ENCODE measurements at places on chromosomes 12 and 14.

DNA sequence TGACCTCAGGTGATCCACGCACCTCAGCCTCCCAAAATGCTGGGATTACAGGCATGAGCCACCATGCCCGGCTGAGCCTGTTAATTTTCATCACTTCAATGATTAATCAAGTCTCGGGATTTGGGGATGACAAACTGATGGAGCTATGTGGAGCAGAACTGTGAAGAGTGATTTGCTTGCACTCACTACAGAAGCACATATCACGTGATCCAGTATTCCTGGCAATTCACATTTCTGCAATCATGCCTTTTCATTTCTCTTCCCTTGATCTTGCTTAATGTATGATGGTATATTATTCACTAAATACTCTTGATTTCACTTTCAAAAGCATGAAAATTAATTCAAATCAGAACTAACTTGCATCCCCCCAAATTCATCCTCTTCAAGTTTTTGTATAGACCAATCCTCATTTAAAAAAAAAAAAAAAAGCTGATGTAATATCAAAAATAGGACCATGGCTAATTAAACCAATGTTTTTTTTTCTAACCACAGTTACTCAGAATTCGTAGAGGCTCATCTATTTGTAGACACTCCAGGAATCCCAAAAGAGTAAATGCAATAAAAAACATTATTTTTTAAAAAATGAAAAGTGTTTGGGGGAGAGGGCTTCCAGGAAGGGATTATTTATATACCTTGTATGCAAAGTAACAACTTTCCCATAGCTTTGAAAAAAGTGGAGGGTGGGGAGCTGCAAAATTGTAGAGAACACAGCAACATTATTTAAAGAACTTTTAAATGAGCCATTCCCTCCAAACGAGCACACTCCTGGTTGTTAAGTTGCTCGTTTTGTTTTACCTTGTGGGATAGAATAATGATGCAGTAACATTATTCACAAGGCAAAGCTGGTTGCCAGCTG, 7.0 kb upstream of the ATXN2 start:
- DNase-seq, result no peak

- DNase-seq, result no peak
Measured at GRCh38 chr14:63573581-63573980, 30.4 kb upstream of the PPP2R5E start.

- no peak for DNase-seq
Measured at GRCh38 chr12:77167801-77168200, 102.4 kb upstream of the E2F7 start.

- DNase-seq, result no peak
Measured at GRCh38 chr12:9721394-9722092, 11.4 kb downstream of the CLECL1 start.

DNA sequence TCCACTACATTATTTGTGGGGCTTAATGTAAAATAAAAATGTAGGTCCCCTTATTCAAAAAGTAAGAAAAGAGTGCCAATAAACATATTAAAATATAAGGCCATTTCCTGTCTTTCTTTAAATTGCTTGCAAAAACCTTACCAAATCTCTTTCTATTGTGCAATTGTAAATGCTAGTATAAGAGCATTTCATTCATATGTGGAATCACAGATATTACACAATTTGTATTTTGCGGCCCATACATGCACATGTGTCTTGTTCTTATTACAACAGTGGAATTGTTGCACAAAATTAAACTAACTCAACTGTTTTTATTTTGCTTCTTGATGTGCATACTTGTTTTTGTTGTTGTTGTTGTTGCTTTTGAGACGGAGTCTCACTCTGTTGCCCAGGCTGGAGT, 20.1 kb upstream of the CRADD start:
- no peak for DNase-seq

GRCh38 chr12:132774646-132775275, 13.1 kb upstream of the ANKLE2 start:
- DNase-seq, result no peak

DNA sequence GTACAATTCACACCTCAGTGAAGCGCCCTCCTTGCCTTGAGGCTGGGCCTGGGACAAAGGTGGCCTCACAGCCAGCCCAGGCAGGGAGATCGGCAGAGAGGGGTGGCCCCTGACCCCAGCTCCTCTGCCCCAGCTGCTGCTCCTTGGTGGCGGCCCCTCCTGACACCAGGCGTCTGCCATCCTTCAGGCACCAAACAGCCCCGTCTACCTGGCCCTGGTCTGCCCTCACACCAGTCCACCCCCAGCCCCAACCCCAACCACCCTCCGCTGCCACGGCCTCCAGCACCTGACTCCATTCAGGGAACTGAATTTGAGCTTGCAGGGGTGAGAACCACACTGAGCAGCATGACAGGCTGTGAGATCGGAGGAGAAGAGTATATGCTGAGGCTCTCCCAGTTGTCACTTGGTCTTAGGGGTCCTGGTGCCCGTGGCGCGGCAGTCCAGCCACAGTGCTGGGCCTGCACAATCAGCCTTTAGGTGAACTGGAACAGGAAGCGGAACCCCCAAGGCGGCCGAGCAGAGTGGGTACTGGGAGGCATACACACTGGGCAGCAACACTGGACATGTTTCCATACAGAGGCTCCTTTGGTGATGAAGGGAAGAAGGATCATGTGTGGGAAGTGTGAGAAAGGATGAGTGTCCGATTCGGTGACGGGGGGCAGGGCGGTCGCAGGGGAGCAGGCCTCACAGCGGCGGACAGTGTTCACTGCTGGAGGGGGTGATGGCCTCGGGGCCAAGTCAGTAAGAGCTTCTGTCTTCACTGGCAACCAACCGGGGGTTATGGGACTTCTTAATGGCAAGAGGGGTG, 18.7 kb downstream of the ZFYVE21 start:
- no peak for DNase-seq

- DNase-seq, result no peak
Measured at GRCh38 chr12:91616416-91616815, 433.8 kb upstream of the DCN start.

DNA sequence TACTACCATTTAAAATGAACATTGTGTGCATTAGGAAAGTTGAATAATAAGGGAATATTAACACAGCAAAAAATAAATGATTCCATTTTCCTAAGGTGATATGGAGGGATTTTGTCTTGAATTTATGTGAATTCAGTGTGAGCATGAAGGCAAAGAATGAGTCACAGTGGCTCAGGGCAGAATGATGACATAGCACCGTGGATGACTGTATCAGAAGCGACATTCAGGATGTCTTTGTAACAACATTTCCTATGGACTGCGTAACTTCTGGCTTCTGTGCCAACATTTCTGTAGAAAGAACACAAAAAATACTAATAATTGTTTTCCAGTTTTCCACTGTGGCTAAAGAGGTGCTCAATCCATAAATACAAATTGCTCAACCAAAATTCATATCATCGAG, 54.6 kb downstream of the TTC8 start:
- DNase-seq, result no peak

- no peak for DNase-seq
Measured at GRCh38 chr12:113096675-113097461, 38.7 kb downstream of the RASAL1 start.

GRCh38 chr12:121376754-121377697, 22.9 kb upstream of the RNF34 start:
- no peak for DNase-seq

- no peak for DNase-seq
Measured at GRCh38 chr14:65422088-65422834, 9.7 kb downstream of the FUT8 start.

- DNase-seq, result no peak
Measured at GRCh38 chr12:57343703-57344378, 87.0 kb downstream of the R3HDM2 start.

GRCh38 chr14:36430662-36431084, 89.4 kb downstream of the NKX2-1 start:
- no peak for DNase-seq

GRCh38 chr14:92411941-92412340, 89.0 kb downstream of the SLC24A4 start:
- DNase-seq, result no peak

DNA sequence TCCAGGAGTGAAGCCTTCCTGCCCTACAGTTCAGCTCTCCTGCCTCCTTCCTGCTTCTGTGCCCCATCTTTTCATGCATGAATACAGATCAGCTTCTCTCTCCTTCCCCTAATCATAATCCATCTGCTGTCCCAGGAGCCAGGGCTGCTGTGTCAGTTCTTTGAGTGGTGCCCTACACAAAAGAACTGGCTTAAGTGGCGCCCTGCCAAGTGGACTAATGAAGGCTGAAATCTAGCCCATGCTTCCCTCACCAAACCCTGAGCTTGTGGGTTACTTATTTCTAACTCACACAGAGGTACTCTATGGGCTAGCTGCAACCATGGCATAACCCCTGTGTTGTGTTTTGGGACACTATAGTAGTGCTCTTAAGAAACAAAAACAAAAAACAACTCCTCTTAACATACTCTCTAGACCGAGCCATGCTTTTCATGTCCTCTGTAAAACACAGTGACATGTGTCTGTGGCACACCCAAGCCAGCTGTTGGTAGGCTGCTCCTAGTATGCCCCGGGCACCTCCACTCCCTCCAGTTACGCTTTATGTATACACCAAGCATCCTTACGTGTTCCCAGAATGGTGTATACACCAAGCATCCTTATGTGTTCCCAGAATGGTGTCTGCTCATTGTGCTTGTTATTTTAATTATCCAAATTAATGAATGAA, 19.3 kb upstream of the ETV6 start:
- peak; percentile 66 for DNase-seq

DNA sequence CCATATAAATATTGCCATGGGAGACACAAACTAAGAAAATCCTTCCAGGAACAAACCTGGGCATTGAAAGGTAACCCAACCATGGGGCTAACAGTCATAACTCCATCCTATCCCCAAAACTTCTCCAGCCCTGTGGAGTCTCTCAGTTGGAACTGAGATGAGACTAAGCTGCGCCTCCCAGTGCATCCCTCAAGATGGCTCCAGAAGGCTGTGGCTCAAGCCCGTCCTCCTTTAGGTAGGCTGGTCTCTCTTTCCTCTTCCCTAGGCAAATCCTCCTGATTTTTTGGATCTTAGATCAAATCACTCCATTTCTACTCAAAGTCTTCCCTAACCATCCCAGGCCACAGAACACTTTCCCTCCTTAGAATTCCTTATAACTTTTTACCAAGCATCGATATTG, 364.3 kb upstream of the CCDC196 start:
- peak; percentile 8 for DNase-seq

GRCh38 chr12:62843716-62844115, 91.2 kb downstream of the PPM1H start:
- no peak for DNase-seq

GRCh38 chr14:92497391-92497790, 16.2 kb upstream of the RIN3 start:
- DNase-seq, result no peak

DNA sequence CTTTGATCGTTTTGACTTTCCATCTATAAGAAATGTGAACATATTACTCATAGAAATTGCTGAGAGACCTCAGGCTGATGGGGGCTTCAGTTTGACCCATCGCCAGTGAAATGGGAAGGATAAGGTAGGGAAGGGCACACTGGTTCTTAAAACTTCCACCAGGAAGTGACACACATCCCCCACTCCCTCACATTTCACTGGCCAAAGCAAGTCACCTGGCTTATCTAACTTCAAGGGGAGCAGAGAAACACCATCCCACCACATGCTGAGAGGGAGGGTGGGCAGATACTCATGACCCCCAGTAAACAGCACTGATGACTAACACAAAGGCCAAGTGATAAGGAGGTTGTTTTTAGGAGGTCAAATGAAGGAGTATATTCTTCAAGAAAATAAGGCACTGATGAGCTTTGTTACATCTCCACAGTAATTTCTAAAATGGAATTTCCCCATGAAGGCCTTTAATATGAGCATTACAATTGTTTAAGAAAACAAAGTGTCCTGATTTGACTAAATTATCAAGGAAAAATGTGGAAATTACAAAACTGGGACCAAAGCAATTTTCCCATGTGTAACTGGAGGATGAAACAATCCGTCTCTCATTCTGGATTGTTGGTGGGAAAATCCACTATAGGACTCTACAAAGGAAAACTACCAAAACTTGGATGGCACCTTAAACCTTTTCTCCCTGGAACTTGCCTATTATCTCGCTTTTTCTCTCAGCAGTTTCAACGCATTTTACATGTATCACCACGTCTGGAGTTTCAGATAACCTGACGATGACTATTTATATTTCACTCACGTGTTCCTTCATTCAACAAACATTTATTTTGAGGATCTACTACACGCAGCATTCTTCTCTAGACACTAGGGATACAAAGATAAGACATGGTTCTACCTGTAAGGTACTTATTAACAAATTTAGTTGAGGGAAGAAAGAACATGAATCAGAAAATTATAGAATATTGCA, 91.8 kb upstream of the EEA1 start:
- no peak for DNase-seq

DNA sequence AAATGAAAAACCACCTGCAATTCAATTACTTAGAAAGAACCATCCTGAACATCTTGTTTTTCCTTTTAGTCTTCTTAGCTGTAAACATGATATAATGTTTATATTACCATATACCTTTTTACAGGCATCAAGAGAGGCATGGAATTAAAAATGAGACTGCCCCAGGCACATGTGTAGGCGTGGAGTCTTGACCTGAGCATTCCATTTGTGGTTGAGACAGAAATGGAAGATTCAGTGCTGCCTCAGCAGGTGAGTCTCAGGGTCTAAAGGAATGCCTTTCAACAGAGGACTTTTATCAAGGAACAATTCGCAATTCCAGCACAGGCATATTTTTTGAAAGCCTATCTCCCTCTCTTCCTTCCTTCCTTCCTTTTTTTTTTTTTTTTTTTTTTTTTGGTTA, 8.0 kb upstream of the NANOGNB start:
- no peak for DNase-seq

DNA sequence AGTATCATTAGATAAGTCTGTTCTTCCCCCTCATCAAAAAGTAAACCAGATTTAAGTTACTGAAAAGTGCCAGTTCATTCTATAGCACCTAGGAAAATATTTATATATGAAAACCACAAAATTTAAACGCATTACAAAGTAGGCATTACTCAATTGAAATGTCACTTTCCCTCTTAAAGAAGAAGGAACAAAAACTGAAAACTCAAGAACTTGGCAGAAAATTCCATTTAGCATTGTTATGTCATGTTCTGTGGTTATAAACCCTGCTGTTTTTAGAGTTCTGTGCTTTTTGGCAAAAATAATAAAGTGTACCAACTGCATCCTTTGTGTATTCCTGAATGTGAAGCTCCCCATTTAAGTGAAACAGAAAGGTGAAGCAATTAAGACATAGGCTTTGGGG, 3.6 kb downstream of the FGD4 start:
- no peak for DNase-seq

- no peak for DNase-seq
Measured at GRCh38 chr12:10661338-10661737, 12.5 kb downstream of the STYK1 start.

DNA sequence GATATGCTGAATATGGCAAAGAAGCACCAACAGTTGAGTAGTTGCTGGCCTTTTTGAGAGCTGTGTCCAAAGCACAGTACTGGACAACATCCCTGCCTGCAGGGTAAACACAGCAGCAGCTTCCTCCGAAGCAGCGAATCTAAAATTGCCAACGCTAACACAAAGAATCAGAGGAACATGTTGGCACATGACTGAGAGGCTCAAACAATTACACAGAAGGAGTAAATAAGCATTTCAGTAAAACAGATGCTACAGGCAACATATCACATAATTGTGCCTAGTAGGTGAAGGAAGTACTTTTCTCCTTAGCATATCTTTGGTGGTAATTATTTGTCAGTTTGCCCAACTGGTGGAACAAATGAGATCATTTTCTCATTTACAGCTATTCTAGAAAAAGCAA, 52.1 kb downstream of the KICS2 start:
- no peak for DNase-seq

- peak; percentile 28 for DNase-seq
Measured at GRCh38 chr12:47105914-47106674, 26.3 kb upstream of the AMIGO2 start.

Measured in NCI-H1092 (cell line).